ENCODE measurements at places on chromosomes 12 and 14.

DNA sequence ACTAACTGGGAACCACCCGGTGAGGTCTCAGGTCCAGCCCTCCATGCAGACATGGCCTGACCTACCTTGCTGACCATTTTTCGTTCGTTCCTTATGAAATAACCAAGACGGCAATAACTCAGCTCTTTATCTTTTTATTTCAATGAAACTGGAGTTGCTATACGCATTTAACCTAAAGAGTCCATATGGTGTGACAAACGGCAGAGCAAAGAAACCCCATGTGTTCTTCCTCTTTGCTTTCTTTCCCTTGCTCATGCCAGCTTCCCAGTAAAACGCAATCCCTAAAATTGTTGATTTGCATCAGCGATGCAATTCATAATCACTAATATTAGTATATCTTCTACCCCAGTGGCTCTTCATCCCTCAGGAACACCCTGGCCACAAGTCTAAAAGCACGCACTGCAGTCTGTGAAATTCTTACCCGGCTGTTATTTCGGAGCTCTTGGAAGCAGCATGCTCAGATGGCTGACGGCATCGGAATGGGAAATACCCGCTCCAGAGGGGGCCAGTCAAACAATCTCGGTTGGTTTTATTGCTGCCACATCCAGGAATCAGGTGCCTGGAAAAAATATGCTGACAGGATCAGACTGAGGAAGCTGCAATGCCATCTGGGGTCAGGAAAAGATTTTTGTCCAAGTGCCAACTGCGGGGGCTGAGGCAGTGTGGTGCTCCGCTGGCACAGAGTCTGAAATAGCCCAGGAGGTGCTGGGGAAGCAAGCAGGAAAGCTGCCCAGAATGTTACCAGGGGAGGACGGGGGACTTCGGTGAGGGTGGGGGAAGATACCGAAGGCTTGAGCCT is 28.2 kb upstream of the KCNA1 start:
- DNase-seq: no peak

DNA sequence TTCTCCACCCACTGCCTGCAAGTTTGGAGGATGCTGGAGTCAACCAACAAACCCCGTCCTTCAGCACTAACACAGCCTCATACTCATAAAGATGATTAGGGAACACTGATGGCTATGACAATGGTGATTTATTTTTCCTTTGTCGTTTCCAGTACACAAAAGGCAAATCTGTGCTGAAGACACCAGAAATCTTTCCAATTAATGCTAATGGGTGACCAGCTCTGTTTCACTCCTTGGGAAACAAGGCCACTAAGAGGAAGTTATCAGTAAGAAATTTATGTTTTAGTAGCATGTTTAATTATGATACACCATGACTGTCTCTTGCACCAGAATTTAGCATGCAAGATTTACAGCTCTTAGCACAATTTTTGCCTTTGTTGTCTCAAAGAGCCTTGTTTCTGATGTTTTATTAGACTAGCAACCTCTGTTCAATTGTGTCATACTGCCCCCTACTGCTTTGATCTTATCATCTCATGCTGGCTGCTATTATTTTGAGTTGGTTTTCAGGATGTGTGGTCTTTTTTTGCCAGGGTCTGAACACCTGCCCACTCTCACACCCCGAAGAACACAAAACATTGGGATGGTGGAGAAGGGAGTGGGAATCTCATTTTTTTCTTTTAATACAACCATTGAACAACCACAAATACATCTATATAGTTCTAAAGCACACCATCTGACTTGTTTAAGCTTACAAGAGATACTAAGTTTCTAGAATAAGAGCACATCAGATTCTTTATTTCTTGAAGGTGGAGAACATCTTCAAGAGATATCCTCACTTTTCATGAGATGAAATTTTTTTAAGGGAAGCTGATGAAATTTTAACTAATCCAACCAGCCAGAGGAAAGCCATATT is 160.9 kb downstream of the SPTSSA start:
- peak; percentile 22 for DNase-seq

DNA sequence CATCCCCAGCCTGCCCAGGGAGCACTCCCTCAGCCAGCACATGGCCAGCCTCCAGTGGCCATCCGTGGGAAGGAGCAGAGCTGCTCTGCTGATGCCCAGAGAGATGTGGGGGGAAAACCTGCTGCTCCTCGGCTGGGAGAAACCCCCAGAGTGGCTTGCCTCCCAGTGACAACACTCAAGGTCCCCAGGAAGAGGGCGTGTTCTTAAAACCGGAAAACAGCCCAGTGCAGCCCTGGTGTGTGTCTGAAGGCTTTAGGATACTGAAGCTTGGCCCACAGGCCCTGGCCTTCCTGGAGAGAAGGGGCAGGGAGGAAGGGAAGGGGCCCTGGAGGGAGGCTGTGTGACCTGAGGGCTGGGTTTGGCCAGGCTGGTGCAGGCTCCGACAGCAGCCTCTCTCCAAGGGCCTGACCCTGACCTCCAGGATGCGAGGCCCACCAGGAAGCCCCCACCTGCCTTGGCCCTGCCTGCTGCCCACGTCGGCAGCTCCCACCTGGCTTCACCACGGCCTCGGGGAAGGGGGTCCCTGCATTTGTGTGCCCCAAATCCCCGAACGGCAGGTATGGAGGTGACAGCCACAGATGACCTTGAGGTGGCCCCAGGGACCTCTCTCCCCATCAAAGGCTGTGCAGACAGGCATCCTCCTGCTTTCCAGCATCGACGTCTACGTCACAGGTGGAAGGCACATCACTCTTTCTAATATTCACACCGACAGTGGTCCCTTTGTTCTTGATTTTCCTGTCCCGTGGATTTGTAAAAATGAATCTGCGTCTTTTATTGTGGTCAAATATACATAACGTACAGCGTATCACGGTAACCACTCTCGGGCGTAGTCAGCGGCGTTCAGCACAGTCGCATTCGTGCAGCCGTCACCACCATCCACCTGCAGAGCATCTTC is 190.0 kb upstream of the C14orf180 start:
- DNase-seq: no peak

DNA sequence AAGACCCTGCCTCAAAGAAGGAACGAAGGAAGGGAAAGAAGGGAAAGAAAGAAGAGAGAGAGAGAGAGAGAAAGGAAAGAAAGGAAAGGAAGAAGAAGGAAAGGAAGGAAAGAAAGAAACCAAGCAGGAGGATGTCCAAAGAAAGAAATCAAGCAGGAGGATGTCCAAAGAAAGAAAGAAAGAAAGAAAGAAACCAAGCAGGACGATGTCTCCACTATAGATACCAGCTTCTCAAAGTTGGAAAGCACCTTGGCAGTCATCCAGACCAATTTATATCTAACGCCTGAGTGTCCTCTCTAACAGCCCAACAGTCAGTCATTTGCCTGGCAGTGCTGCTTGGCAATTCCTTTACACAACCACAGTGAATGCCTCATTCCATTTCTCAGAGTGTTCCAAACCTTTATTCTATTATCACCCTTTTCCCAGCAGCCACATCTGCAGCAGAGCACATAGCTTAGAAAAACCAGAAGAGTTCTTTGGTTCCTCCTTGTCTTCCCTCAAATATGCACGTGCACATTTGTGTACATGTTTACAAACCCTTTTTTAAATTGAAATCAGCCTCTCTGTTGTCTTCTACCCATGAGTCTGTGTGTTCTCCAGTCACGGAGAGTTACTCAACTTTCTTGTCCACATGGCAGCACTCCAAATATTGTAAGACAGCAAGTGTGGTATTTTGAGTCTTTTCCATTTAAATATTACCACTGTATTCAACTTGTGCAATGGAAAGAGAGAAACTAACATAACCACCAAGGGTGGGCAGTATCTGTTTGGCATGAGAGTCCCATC is 138.4 kb downstream of the STXBP6 start:
- no peak for DNase-seq

DNA sequence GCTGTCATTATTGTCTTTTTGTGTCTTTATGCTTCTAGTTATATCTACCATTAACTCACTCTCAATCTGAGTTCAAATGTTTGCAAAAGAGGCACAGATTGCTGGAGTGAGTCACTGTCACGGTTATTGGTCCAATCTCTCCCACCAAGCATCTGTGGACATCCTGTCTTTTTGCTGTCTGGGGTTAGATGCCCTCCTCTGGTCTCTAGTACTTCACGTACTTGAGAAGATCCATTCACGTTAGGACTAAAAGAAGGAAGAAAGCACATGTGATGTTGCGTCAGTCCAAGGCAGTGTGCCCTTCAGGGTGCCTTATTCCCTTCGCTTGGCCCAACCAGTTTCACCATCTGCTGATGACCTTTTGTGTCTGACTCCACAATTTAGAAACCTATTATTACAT is 72.3 kb upstream of the STXBP6 start:
- DNase-seq: no peak

GRCh38 chr12:45050751-45051571 is at the start of gene DBX2:
DBX2 (minus strand) TSS chr12:45051099; CDS start chr12:45050927, 172 bp downstream.
- peak; percentile 32 for DNase-seq

DNA sequence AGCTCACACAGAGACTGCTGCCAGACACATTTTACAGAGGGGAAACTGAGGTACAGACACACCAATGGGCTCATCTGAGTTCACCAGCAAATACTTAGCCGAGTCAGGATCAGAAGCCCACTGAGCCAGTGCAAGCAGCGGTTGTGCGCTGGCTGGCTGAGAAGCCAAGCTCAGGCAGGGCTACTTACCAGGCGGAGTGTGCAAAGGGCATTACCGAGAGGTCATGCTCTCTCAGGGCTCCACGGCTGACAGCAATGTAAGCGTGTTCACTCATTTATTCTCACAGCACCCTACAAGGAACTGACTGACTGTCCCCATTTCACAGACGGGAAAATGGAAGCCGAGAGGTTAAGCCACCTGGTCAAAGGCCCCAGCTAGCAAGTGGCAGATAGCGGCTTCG is 63.7 kb downstream of the RFLNA start:
- DNase-seq: no peak

DNA sequence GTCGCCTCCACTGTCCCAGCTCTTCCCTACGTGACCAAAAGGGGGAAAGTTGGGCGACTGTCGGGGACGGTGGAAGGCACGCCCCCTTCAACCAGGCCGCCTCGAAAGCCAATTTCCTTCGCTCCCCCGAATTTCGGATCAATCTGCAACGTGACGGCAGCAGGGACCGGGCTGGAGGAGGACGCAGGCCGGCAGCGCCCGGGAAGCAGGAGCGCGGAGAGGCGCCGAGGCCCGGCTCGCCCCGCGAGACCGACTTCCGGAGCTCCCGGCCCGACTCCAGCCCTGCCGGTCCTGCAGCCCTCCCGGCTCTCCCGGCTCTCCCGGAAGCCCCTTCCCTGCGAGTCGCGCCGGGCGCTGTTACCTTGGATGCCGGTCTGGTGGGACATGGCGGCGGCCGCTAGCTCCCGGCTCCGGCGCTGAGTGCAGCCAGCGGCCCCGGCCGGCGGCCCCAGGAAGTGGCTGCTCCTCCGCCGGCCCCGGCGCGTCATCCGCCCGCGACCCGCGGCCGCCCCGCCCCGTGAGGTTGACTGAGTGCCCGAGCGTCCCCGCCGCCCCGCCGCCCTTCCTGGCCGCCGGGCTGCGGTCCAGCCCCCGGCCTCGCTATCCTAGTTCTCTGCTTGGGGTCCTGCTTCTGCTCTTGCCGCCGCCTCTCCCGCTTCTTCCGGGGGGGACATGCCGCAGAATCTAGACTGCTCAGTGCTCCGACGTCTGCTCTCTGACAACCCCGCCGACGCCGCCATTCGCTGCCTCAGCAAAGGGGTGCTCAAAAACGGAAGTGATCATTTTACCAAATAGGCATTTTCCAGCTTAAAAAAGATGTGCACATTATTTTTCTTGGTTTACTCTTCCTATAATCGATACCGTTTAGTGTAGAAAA is at the start of gene TWF1:
Gene TWF1 (minus strand): TSS at position 458 of the 877 bp plus-strand sequence. CDS start 72 bp downstream, at position 386.
- peak; percentile 65 for DNase-seq

DNA sequence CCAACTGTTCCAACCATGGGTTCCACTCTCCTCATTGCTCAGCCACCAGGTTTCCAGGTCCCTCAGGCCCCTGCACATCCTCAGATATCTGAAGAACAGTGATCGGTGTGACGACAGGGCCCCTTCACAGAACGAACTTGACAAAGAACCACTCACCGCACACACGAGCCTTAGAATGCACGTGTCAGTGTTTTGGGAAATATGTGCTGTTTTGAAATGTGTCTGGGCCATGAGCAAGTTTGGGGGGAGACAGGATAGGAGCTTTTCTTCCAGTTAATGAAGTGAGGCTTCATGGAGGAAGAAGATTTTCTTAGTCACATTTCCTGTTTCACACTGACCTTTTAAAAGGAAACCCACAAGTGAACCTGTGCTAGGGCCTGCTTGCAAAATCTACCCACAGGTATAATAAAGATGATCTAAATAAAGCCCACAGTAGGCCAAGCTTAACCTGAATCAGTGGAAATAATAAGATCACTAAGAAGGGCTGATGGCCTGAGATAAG is 58.6 kb downstream of the ZFP36L1 start:
- DNase-seq: no peak

- DNase-seq: no peak
Measured at GRCh38 chr14:22390195-22390594, 198.8 kb downstream of the DAD1 start.

DNA sequence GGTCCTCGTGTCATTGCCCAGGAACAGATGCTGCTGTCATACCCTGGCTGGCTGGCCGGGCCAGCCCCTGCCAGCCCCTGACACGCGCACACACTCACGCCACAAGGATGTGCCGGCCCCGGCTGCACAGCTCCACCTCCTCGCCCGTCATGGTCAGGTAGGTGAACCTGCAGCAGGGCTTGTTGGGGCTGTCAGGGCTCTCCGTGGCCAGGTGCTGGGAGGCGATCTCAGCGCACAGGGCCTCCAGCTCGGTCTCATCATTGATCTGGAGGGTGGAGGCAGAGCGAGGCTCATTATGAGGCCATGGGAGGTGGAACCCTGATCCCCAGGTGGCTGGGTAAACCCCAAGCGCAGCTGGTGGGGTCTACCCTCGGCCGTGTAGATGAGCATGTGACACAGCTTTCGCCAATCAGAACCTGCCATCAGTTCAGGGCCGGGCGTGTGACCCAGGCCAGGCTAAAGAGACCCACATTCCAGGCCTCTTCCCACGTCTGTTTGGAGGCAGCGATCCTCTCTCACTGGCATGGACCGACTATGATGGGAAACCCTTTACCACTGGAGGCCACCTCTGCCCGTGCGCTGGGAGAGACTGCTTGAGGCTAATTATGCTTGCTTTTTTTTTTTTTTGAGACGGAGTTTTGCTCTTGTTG is 38.8 kb downstream of the TRAFD1 start:
- DNase-seq: no peak

- no peak for DNase-seq
Measured at GRCh38 chr12:96258104-96258961, 64.2 kb downstream of the ELK3 start.

- no peak for DNase-seq
Measured at GRCh38 chr12:109875572-109876131, 4.7 kb downstream of the GLTP start.

Data from HuH-7.5 (cell line).